Fibroblast of skin of left biceps (primary cell): ENCODE measurements at places on chromosomes 16 and 17.

DNA sequence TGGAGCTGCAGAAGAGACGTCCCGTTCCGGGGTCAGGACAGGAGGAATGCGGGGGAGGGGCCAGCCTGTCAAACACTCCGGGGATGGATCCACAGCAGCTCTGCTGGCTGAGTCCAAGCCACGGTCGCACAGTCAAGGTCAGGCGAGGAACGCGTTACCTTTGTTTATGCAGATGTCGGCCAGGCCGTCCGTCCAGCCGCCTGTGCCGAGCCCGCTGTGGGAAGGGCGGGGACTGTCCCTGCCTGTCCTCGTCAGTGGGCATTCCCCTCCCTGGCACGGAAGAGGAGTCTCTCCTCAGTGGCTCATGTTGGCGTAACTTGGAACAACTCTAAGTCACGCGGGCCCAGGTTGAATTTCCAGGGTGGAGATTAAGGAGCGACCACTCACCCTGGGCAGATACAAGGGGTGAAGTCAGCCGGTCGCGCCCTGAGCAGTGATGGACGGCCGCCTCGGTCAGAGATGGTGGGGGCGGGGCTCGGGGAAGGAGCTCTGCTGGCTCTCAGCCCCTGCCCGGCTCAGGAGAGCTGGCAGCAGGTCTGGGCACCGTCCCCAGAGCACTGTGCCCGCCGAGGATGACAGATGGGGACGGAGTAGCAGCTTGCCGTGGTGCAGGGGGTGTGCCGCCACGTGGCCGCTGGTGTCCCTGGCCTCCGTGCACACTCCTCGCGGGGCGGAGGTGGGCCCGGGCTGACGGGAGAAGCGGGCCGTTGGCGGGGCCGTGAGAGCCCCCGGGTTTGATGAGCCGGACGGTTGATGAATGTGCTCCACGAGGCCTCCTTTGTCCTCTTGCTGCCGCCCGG, 7.3 kb downstream of the CACNA1H start:
- no peak for DNase-seq

DNA sequence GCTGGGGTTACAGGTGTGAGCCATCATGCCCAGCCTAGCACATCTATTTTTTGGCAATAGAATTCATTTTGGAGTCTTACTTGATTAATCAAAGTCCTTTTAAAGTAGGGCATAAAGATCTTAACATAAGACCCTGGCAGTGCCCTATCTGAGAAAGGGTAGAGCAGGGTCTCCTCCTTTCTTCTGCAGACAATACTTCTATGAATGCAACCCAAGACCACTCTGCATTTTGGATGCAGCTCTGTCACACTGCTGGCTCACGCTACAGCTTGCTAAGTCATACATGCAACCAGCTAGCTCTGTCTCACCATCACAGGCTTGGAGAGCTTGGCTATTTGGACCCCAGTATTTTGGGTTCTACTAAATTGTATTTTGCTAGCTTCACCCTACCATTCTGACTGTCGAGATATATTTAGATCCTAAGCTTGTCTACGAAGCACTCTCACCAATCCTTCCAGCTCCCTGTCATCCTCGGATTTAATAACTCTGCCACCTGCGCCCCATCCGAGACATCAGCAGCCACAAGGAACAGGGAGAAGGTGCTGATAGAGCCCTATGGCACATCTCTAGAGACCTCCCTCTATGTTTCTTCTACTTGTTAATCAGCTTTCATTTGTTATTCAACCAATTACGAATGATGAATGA, 45.1 kb downstream of the RBFOX3 start:
- no peak for DNase-seq

- DNase-seq, result no peak
These were observed 2.1 kb downstream of the CSNK2A2 start for GRCh38 chr16:58195771-58196170.

DNA sequence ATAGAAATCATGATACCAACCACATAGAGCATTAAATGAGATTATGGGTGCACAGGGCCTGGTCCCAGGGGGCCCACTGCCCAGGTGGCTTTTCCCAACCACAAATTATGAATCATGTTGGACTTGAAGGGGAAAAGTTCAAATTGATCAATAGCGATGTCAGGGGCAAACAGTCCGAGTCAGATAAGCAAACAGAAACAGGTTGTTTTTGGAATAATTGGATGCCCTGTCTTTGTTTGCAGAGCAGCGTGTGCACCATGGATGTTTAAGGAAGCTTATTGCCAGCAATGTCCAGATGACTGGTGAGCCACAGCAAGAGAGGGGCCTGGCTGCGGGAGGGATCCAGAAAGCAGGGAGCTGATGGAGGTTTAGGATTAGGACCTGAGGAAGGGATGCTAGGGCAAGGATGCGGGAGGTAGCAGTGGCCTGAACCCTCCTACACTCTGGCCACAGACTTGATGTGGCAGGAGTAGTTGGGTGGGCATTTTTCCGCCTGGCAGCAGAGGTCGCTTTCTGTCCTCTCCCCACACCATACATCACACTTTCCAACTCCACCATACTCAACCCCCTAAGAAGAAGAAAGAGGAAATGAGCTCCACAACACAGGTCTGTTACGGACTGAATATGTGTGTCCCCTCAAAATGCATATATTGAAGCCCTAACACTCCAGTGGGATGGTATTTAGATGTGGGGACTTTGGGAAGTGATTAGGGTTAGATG, 266.4 kb upstream of the RPL38 start:
- DNase-seq, result no peak

- DNase-seq, result no peak
These were observed 26.8 kb downstream of the REXO5 start for GRCh38 chr16:20833086-20833485.

GRCh38 chr17:66975614-66976378, 11.3 kb downstream of the CACNG4 start:
- DNase-seq, result no peak

DNA sequence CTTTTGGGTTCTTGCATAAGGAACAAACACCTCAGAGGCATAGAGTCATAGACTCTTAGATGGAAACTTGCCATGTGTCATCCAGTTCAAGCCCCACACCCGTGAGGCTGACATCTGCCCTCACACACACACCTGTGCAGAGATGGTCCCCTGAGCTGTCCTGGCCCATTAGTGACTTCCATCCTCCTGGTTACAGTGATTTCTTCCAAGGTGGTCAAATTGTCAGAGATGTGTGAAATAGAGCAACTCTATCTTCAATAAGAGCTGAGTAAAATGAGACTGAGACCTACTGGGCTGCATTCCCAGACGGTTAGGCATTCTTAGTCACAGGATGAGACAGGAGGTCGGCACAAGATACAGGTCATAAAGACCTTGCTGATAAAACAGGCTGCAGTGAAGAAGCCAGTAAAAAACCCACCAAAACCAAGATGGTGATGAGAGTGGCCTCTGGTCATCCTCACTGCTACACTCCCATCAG, 342.2 kb upstream of the TNRC6C start:
- DNase-seq, result no peak

GRCh38 chr16:17396762-17397498, 73.8 kb downstream of the XYLT1 start:
- no peak for DNase-seq

GRCh38 chr17:45867702-45868101, 23.0 kb downstream of the SPPL2C start:
- no peak for DNase-seq
